ENCODE measurements at places on chromosomes 6 and 20.
A peak's percentile ranks its signal among the peaks of the same experiment; 100 is the strongest.

DNA sequence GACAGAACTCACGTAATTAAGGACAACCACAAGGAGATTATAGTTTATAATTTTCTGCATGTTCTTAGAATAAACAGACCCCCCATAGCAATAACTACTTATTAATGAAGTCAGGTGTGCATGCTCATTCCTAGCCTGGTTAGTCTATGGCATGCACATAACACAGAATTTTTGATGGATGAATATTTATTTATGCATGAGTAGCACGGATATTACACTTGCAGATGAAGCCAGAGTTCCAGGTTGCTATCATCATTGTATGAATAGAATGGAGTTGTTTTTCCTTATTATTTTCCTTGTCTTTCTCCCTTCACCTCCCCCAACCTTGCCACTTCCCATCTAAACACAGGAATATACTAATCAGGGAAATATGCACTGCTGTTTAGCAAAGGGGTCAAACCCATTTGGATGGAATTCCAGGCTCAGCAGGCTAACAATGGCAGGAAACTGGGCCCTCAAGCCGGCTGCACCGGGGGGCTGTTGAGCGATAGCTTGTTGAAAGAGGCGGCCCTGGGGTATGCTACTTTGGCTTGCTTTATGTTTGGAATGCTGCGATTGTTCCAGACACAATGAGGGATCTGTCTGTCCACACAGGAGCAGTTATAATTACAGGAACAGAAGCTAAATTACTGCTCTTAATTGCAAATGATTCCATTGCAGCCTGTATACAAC, 112.6 kb downstream of the TMEM170B start:
- no peak for DNase-seq

DNA sequence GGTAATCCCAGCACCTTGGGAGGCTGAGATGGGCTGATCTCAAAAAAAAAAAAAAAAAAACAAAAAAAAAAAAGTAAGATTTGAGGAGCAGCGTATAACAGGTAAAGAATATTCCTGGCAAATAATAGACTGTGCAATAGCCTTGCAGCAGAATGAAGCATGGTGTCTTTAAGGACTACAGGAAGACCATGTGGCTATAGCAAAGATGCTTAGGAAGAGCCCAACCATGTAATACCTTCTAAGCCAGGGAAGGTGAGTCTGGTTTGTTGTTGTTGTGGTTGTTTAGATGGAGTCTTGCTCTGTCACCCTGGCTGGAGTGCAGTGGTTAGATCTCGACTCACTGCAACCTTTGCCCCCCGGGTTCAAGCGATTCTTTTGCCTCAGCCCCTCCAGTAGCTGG, 14.3 kb upstream of the RBM39 start:
- no peak for DNase-seq

DNA sequence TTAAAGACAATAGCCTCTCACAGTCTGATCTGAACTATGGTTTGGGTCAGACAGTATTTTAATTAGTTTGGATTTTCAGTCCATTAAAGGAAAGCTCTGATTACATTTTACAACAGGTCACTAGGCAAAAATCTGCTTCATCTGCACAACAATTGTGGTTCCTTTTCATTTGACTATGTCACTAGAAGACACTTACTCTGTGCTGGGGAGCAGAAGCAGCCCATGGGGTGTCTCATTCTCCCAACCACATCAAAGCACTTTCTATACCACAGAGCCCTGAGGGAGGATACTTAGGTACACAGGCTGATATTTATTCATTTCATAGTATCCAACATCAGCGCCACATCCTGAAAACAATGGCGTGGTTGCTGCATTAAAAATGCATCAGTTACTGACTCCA, 36.6 kb upstream of the HDAC2 start:
- no peak for DNase-seq

- no peak for DNase-seq
Measured at GRCh38 chr6:152096863-152097496, 289.5 kb downstream of the ESR1 start.

DNA sequence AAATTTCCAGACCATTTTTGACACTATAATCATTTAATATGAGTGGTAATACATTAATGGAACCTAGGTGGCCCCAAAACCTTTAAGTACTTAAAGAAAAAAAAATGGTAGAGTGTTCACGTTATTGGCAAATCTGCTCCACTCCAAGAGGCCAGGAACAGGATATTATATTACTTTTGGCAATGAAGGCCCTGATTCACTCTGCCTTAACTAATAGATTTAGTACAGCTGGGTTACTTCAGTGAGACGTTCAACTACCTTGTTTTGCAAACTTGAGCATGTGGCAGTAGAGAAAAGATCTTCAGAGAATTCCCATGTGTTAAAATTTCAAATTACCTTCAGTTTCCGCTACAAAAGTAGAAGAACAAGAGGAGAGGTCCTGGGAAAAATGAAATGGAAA, 12.8 kb downstream of the ADNP start:
- no peak for DNase-seq

- no peak for DNase-seq
Measured at GRCh38 chr6:130620338-130620781, 206.8 kb upstream of the SMLR1 start.

DNA sequence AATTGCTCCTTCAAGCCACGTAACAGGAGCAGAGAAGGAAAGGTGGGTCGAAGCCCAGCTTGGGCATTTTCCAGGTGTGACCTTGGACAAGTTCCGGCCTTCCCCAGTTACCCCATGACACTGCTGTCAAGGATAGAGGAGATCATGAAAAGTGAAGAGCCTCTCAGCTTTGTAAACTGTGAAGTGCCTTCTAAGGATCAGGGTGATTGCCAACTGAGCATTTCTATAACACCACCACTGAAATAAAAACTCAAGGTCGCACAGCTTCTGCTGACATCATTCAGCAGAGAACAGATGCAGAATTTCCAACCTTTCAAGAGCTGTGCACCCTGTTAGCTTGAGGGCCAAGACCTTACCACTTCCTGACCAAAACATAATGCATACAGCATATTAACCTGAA, 24.0 kb upstream of the ZMYND8 start:
- DNase-seq: no peak

GRCh38 chr20:5745416-5746030, 4.7 kb upstream of the SHLD1 start:
- DNase-seq: no peak

DNA sequence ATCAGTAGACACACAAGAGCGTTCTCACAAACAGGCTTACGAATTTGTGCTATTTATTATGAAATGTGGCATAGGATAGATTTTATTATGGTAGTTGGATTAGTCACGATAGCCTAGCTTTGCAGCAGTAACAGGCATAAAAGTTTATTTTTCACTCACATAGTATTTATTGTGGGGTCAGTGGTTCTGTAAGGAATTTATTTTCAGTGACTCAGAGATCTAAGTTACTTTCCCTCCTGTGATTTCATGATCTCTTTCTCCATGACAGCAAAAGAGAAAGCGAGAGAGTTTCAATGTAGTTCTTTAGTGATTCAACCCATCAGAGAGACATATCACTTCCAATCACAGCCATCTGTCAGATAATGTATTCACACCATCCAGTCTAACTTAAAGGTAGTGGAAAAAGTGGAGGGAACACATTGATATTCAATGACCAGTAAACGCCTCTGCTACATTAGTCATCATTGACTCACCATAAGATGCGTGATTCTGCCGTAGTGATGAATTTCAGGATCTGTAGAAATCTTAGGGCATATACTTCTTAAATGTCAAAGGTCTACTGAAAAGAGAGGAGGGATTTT, 605.5 kb downstream of the HDGFL1 start:
- no peak for DNase-seq

- no peak for DNase-seq
Measured at GRCh38 chr20:13140201-13140600, 80.9 kb upstream of the ISM1 start.

DNA sequence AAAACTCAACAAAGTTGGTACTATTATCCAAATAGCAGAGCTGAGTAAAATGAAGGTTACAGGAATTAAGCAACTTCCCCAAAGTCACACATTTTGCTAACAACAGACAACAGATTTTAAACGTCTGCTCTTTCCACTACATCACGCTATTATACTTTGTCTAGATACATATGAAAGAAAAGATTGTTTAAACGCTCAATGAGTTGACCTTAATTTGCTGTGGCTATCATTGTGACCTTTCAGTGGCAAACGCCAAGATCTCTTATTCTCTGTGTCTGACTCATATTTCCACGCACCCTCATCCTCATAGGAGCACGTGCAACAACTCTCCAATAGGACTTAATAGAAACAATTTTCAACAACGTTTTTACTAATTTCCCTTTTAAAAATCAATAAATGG, 540.1 kb downstream of the MAFB start:
- DNase-seq: no peak

DNA sequence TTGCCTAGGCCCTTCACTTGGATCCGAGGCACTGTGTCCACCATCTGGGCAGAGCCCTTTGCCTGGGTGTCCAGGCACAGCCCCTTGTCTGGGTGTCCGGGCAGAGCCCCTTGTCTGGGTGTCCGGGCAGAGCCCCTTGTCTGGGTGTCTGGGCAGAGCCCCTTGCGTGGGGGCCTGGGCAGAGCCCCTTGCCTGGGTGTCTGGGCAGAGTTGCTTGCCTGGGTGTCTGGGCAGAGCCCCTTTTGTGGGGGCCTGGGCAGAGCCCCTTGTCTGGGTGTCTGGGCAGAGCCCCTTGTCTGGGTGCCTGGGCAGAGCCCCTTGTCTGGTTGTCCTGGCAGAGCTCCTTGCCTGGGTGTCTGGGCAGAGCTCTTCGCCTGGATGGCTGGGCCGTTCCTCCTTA, 443.4 kb upstream of the CDH4 start:
- no peak for DNase-seq

- no peak for DNase-seq
Measured at GRCh38 chr6:132483779-132484679, 28.9 kb downstream of the STX7 start.

GRCh38 chr6:75167851-75168250, 38.0 kb downstream of the COL12A1 start:
- DNase-seq: no peak

DNA sequence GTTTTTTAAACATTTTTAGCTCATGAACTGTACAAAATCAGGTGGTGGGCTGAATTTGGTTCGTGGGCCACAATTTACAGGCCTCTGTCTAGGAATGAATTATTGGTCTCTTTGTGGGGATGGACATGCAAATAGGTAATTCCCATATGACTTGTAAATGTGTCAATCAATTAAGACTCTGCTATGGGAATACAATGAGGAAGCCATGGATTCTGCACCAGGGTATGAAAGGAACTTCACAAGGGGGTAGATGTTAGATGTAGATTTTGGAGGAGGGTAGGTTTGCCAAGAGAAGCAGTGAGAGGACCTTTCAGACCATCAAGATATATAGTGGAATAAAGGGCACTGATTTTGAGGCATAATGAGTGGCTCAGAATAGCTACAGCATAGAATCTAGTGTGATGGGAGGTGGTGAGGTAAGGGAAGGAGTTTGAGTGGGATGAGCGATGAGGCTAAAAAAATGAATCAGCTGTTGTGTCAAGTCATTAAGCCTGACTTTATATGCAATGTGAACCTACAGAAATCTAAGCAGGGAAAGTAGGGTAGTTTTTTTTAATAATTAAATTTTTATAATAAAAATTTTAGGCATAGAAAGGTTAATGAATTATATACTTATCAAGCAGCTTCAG, 32.6 kb upstream of the RNF182 start:
- DNase-seq: no peak

- DNase-seq: no peak
Measured at GRCh38 chr20:10868299-10868698, 194.5 kb upstream of the JAG1 start.

- DNase-seq: no peak
Measured at GRCh38 chr6:145009711-145010110, 724.6 kb downstream of the UTRN start.

DNA sequence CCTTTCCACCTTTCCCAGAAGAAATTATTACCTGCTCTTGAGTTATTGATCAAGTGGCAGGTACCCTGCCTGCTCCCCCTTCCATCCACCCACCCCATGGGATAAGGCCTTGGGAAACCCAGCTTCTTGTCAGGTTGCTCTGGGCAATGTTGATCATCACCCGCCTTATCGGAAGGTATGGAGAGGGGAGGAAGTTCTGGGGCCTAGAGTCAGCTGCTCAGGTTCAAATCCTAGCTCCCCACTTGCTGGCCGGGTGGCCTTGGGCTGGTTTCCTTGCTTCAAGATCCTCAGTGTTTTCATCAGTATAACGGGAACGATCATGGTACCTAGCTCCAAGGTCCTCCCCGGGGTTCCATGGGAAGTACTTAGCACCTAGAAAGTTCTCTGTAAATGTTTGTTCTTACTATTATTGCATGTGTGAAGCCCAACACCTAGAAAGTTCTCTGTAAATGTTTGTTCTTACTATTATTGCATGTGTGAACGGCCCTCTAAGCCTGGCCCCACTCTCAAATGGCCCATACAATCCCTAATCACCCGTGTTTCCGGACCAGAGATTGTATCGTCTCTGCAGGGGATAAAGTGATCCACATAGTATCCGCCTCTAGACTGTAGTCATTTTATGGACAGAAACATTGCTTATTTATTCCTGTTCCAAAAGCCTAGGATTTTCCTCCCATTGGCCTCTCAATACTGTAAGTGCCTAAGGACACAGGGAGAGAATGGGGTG, 1.1 kb upstream of the PREX1 start:
- DNase-seq: no peak

GRCh38 chr20:60484316-60484715, 526.1 kb downstream of the CDH26 start:
- no peak for DNase-seq

- no peak for DNase-seq
Measured at GRCh38 chr6:137233911-137234863, 15.0 kb upstream of the IFNGR1 start.

DNA sequence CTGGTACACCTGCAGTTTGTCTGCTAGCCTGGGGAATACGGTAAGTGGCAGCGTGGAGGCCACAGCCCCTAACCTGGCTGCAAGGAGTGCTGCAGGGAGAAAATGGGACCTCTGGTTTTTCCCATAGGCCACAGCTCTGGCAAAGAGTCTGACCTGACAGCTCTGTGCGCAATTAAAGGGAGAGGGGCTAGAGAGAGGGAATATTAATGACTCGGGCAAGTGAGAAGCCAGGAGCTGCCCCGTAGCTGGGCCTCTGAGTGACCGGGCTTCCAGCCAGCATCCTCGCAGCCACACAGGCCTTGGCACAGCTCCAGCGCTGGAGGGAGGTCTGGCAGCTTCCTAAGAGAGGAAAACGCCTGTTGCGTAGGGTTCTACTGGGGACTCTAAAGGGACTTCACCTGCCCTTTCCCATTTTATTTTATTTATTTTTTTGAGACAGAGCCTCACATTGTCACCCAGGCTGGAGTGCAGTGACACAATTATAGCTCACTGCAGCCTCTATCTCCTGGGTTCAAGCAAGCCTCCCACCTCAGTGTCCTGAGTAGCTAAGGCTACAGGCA, 18.2 kb upstream of the OCSTAMP start:
- peak; percentile 95 for DNase-seq

- no peak for DNase-seq
Measured at GRCh38 chr6:156438350-156438923, 338.7 kb upstream of the ARID1B start.

GRCh38 chr20:3311623-3312022, 72.6 kb upstream of the SLC4A11 start:
- DNase-seq: no peak

DNA sequence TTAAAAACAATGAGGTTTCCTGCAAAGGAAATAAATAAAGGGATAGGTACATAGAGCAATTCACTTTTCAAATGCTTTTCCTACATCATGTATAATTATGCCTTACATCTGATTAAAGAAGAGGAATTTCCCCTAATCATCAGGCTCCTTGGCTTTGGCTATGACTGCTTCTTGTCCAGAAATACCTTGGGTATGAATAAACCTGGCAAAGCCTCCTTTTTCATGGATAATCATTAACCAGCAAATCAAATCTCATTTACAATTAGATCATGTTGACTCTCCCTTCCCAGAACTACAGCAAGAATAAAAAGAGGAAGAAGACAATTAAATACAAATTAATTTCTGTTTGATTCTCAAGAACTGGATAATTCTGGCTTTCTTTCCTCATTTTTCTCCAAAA, 58.0 kb upstream of the CD2AP start:
- no peak for DNase-seq
